ENCODE measurements at places on chromosomes 5 and 9.

GRCh38 chr5:132055808-132056609 is 4.4 kb upstream of the IL3 start:
- no peak for DNase-seq

DNA sequence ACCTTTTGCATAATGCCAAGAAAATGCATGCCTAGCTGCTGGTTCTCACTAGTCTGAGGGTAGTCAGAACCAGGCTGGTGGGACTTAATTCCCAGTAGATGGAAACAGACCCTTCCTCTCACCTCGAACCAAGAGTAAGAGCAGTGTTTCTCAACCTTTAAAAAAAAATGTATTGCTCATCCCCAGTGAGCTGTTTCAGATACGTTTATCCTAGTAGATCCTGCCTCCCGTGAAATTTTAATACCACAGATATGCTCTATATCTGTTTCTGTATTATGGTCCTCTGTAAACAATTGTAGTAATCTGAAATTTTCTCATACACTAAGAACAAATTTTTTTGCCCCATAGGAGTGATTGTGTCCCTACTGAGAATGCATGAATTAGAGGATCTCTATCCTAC is 86.2 kb downstream of the TEK start:
- DNase-seq: no peak

DNA sequence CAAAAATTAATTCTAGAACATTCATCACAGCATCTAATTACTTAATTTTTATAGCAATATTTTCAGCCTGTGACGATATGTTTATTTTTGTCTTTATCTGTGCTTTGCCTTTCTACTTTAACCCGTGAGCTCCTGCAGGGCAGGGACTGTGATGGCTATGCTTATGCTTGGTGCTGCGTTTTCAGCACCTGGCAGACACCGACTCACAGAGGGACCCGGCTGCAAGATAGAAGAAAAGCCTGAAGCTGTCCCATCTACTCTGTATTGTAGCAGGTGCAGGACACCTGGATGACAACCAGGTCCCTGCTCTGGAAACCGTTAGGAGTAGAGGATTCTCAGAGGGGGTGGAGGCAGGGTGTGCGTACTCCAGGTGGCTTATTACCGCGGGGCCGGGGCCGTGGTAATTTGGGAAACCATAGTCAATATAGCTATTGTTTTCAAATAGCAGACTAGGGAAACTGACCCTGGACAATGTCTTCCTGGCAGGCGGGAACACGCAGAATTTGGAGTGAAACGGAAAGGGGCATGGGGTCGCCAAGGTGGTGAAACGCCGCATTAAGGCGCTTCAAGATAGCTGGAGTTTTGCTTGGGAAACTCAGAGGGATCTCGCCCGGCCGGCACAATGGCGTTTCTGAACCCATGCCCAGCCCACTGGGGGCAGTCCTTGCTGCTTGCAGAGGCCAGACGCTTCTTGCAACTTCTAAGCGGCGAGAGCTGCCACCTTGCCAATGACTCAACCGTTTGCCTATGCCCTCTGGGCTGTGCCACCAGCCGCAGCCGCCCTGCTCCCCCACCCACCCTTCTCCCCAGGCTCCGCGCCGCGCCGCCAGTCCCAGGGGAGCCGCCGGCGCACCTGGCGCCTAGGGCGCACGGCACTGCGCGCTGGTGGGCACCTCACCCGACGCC is 140.1 kb upstream of the PALM2AKAP2 start:
- peak; percentile 71 for DNase-seq

- no peak for DNase-seq
Measured at GRCh38 chr5:128667751-128668150, 129.7 kb upstream of the FBN2 start.

DNA sequence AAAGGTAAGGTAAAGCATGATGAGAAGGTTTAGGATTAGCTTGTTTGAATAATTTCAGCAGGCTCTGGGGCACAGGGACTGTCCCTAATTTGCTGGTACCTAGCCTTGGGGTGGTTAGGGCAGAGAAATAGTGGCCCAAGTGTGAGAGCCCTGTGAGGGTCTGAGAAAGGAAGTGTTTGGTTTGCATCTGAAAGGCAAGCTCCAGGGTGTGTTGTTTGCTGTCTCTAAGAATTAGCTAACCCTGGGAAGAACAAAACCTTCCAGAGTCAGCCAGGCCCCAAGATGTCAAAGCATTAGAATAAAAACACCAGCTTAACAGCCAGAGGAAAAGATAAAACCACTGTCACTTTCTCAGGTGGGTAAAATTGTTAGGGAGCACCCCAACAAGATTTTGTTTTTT is 31.0 kb downstream of the TMEM252 start:
- DNase-seq: no peak

DNA sequence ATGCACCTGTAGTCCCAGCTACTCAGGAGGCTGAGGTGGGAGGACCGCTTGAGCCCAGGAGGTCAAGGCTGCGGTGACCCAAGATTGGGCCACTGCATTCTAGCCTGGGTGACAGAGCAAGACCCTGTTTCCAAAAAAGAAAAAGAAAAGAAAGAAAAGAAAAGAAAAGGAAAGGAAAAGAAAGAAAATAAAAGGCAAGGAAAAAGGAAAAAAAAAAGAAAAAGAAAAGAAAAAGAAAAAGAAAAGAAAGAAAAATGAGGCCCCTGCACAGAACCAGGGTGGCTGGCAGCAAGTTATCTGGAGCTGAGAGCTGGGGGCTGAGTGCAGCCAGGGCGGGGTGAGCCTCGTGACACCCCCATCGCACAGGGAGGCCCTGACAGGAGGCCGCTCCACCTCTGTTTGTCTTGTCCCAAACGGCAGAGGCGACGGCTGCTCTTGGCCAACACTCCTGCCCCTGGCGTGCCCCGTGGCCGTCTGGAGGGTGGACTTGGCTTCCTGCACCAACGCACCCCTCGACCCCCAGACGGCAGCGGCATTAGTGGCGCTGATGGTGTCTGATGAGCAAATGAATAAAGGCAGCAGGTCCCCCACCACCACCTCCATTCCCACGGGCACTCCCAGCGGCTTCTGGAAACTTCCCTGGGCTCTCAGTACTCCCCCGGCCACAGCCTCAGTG is 16.7 kb downstream of the EXD3 start:
- DNase-seq: no peak

DNA sequence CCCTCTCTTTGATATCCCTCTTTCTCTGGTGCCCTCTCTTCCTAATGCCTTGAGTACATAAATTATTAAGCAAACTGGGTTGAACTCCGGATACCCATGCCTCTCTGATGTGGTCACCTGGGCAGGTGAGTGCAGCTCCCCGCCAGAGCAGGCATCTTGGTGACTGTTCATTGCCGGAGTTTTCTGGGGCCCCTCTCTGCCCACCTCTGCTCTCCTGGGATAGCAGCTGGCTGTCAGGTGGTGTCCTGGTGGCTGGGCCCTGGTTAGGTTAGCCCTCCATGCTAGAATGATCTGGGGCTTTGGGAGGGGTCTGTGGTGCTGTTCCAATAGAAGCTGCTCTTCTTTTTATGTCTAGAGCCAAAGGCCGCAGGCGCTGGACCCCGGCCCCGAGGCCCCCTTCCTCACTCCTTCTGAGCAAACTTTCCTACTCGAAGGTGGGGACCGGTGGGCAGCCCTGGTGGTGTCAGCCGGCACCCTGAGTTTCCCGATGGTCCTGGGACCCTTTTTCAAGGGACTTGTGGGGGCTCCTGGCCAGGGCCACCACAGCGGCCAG is 4.9 kb upstream of the SCGB3A1 start:
- no peak for DNase-seq

DNA sequence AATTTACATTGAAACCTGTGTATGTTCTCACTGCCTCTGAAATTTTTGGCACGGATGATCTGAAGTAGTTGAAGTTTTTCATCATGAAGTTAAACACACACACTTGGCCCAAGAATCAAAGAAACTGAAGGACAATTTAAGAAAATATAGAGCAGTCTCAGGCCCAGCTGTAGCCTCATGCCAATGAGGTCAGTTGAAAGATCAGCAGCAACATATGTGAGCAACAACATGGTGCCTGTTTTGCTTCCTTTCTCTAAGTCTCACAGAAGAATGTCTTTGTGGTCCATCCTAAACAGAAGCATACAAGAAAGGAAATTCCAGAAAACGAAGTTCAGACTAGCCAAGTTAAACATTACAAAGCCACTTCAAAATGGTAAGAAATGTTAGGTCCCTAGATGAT is 1737.2 kb downstream of the MAT2B start:
- no peak for DNase-seq

All from brain (organoid and tissue), 16 donors.